ENCODE measurements at places on chromosomes 4 and X.

GRCh38 chr4:145154573-145154972 lies 25.8 kb downstream of the OTUD4 start:
- H3K4me1 ChIP-seq = no peaks in the 10 kb centered on the region
- no peaks in the 10 kb centered on the region for H3K27me3 ChIP-seq
- peak; percentile 65 for DNase-seq

DNA sequence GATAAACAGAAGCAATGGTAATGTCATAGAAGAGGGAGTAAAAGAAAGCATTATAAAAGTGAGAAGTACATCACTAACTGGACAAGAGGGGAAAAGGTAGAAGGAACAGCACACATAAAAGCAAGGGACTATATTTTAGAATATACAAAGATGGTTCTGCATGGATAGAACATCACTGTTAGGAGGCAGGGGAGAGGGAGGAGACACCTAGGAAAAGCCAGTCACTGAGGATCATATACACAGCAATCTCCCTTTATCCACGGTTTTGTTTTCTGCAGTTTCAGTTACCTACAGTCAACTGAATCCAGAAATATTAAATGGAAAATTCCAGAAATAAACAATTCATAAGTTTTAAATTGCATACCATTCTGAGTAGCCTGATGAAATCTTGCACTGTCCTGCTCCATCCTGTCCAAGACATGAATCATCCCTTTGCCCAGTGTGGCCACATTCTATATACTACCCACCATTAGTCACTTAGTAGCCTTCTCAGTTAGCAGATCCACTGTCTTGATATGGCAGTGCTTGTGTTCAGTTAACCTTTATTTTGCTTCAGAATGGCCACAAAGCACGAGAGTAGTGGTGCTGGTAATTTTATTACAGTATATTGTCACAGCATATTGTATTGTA lies 74.2 kb downstream of the PPA2 start:
- DNase-seq = no peak
- H3K36me3 ChIP-seq = peaks cover 9% of the 10 kb centered on the region
- H3K4me3 ChIP-seq = no peak overlapping the region

DNA sequence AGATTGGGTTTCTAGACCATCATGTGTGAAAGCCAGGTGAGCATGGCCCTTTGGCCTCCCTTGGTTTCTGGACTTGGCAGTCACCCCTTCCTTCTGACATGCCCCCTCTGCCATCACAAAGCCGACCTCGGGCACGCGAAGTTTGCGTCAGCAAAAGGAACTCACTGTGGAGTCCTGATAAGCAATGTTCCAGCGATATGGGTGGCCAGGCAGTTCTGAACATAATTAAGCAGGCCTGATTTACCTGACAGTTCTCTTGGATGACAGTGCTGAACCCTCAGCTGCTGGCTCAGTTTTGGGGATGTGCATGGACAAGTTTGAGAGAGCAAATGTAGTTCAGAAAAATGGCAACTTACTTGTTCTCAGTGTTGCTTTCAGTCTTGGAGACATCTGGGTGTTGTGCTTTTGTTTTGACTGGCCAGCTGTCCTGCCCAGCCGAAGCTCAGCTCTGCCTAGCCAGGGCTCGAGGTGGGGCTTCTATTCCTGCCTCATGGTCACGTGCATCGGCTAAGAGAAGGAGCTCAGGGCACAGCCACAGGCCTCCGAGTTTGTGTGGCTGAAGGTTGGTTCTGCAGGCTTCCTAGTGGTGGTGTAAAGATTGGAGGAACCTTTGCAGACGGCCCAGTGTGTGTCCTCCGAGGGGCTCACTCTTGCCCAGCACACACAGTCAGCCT lies 78.3 kb downstream of the CLDN34 start:
- H3K36me3 ChIP-seq = no peaks in the 10 kb centered on the region
- no peak overlapping the region for H3K27ac ChIP-seq
- no peak overlapping the region for H3K4me3 ChIP-seq
- no peak for DNase-seq
- H3K27me3 ChIP-seq = no peaks in the 10 kb centered on the region
- H3K4me1 ChIP-seq = no peaks in the 10 kb centered on the region

DNA sequence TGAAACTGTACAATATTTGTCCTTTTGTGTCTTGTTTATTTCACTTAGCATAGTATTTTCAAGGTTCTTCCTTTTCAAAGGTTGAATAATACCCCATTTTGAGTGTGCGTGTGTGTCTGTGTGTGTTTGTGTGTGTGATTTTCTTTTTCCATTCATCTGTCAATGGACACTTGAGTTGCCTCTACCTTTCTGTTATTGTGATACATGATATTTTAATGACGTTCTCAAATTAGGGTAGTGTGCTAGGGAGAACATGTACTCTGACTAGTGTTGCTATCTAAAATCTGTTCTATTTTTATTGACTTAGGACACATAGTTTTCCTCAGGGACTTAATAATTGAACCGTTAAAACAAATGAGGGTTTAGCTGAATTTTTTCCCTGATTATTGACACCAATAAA lies 9.9 kb downstream of the MMRN1 start:
- H3K27ac ChIP-seq = no peak overlapping the region
- DNase-seq = no peak
- H3K27me3 ChIP-seq = peaks cover 10% of the 10 kb centered on the region
- H3K36me3 ChIP-seq = no peaks in the 10 kb centered on the region

GRCh38 chr4:113618205-113618604 lies 143.3 kb downstream of the CAMK2D start:
- no peaks in the 10 kb centered on the region for H3K27me3 ChIP-seq
- H3K4me1 ChIP-seq = peaks cover 3% of the 10 kb centered on the region
- H3K4me3 ChIP-seq = no peak overlapping the region
- DNase-seq = no peak

GRCh38 chr4:25013756-25014661 lies 16.7 kb downstream of the LGI2 start:
- peaks cover 36% of the 10 kb centered on the region for H3K36me3 ChIP-seq
- no peaks in the 10 kb centered on the region for H3K27me3 ChIP-seq
- DNase-seq = no peak
- H3K27ac ChIP-seq = no peak overlapping the region
- no peak overlapping the region for H3K4me3 ChIP-seq

- H3K4me3 ChIP-seq = no peak overlapping the region
- no peaks in the 10 kb centered on the region for H3K36me3 ChIP-seq
- H3K4me1 ChIP-seq = no peaks in the 10 kb centered on the region
Observed at GRCh38 chr4:74109870-74110605, 11.0 kb upstream of the CXCL2 start.

GRCh38 chr4:188680667-188681063 lies 541.4 kb downstream of the TRIML1 start:
- H3K4me1 ChIP-seq = no peaks in the 10 kb centered on the region
- H3K36me3 ChIP-seq = no peaks in the 10 kb centered on the region
- no peaks in the 10 kb centered on the region for H3K27me3 ChIP-seq
- no peak overlapping the region for H3K4me3 ChIP-seq

DNA sequence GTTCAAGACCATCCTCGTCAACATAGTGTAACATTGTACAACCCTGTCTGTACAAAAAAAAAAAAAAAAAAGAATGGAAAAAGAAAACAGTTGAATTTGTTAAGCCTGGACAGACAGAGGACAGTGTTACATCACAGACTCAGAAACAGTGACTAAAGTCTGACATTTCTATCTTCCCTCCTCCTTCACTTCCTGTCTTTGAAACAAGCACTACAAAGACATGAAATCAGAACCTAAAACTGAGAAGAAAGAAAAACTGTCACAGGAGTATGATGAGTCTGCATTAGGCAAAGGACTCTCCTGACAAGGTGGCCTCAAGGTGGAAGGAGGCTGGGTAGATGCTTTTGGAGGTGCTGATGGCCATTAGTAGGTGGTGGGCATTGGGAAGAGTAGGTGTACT lies 126.7 kb downstream of the RBM47 start:
- H3K36me3 ChIP-seq = peaks cover 4% of the 10 kb centered on the region
- no peak overlapping the region for H3K4me3 ChIP-seq
- DNase-seq = no peak
- H3K4me1 ChIP-seq = no peaks in the 10 kb centered on the region

- H3K4me1 ChIP-seq = no peaks in the 10 kb centered on the region
- no peaks in the 10 kb centered on the region for H3K36me3 ChIP-seq
- no peak for DNase-seq
Observed at GRCh38 chr4:77821775-77822174, 2.6 kb upstream of the CNOT6L start.

GRCh38 chr4:24935856-24936255 lies 23.0 kb upstream of the CCDC149 start:
- no peak overlapping the region for H3K4me3 ChIP-seq
- no peak for DNase-seq
- H3K36me3 ChIP-seq = no peaks in the 10 kb centered on the region
- H3K4me1 ChIP-seq = no peaks in the 10 kb centered on the region
- H3K27me3 ChIP-seq = peaks cover 5% of the 10 kb centered on the region

GRCh38 chr4:20735931-20736330 lies 35.7 kb downstream of the PACRGL start:
- peaks cover 30% of the 10 kb centered on the region for H3K36me3 ChIP-seq
- H3K4me1 ChIP-seq = no peaks in the 10 kb centered on the region
- no peak for DNase-seq
- H3K27ac ChIP-seq = no peak overlapping the region
- no peaks in the 10 kb centered on the region for H3K27me3 ChIP-seq
- no peak overlapping the region for H3K4me3 ChIP-seq

- H3K4me3 ChIP-seq = peak overlapping the region; percentile 83
- H3K27ac ChIP-seq = peak overlapping the region; percentile 89
- H3K4me1 ChIP-seq = peaks cover 4% of the 10 kb centered on the region
- no peaks in the 10 kb centered on the region for H3K36me3 ChIP-seq
- H3K27me3 ChIP-seq = no peaks in the 10 kb centered on the region
- DNase-seq = peak; percentile 57
Observed at GRCh38 chrX:71181558-71181909, 36.9 kb downstream of the NLGN3 start.

DNA sequence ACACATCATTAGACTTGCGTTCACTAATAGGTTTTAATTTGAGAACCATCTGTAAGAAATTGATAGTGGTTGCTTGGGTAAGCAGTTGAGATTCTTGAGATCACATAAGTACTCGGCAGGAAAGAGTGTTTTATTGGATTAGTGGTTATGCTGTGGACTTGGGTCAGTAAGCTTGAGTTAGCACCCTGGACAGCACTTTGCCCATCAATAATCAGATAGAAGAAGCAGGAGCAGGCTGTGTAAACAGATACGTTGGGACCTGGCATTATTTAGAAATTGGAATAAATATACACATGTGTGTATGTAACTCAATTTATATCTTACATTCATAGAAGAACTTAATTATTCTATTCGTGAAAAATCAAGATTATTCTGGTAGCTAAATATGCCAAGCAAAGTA lies 357.5 kb upstream of the SMIM31 start:
- H3K27me3 ChIP-seq = no peaks in the 10 kb centered on the region
- no peak for DNase-seq
- no peaks in the 10 kb centered on the region for H3K36me3 ChIP-seq
- no peak overlapping the region for H3K4me3 ChIP-seq

- peaks cover 2% of the 10 kb centered on the region for H3K4me1 ChIP-seq
- H3K27ac ChIP-seq = no peak overlapping the region
Observed at GRCh38 chr4:121053601-121054143, 18.7 kb downstream of the NDNF start.

GRCh38 chrX:119605464-119606279 lies 552 bp downstream of the NKRF start:
- H3K27ac ChIP-seq = peak overlapping the region; percentile 29
- H3K4me3 ChIP-seq = peak overlapping the region; percentile 85
- no peaks in the 10 kb centered on the region for H3K27me3 ChIP-seq
- peak; percentile 71 for DNase-seq
- H3K4me1 ChIP-seq = no peaks in the 10 kb centered on the region

GRCh38 chrX:108396188-108396891 lies 41.9 kb downstream of the COL4A6 start:
- H3K4me1 ChIP-seq = no peaks in the 10 kb centered on the region
- DNase-seq = peak; percentile 66
- H3K4me3 ChIP-seq = no peak overlapping the region
- no peak overlapping the region for H3K27ac ChIP-seq

- H3K36me3 ChIP-seq = peaks cover 67% of the 10 kb centered on the region
- H3K27ac ChIP-seq = no peak overlapping the region
- H3K4me1 ChIP-seq = no peaks in the 10 kb centered on the region
- DNase-seq = no peak
Observed at GRCh38 chr4:17504081-17504480, 7.8 kb downstream of the QDPR start.

- no peak overlapping the region for H3K27ac ChIP-seq
- no peak overlapping the region for H3K4me3 ChIP-seq
- H3K27me3 ChIP-seq = no peaks in the 10 kb centered on the region
- no peaks in the 10 kb centered on the region for H3K36me3 ChIP-seq
Observed at GRCh38 chrX:9995855-9996339, 28.7 kb downstream of the CLDN34 start.

DNA sequence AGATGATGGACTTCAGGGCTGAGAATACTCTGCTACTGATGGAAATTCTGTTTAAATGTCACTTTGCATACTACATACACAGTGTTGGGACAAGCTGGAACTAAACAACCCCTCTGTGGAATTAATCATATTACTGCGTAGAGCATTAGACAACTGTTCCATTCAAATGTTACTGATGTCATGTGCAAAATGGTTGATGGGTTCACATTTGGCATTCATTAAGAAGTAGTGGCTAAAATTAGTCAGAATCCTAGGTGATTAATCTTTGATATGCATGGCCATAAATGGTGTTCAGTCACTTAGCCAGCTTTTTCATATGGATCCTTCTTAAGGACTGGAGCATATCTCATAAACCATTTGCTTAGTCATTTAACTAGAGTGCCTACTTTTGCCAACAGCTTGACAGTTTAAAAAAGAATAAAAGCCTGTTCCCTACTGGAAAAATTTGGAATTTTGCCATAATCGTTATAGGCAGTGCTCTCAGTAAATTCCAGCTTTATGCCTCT lies 105.2 kb downstream of the RNF150 start:
- H3K27me3 ChIP-seq = no peaks in the 10 kb centered on the region
- no peak for DNase-seq
- H3K27ac ChIP-seq = no peak overlapping the region
- no peaks in the 10 kb centered on the region for H3K4me1 ChIP-seq

GRCh38 chrX:37287741-37288444 lies 61.3 kb upstream of the PRRG1 start:
- DNase-seq = no peak
- no peak overlapping the region for H3K27ac ChIP-seq
- no peaks in the 10 kb centered on the region for H3K27me3 ChIP-seq
- H3K36me3 ChIP-seq = no peaks in the 10 kb centered on the region
- H3K4me1 ChIP-seq = no peaks in the 10 kb centered on the region

GRCh38 chr4:169410839-169411770 lies 140.3 kb upstream of the SH3RF1 start:
- no peak overlapping the region for H3K27ac ChIP-seq
- no peaks in the 10 kb centered on the region for H3K36me3 ChIP-seq
- DNase-seq = peak; percentile 61
